Stimulated activated CD8-positive, alpha-beta memory T cell treated with anti-CD3 and anti-CD28 coated beads, Interleukin-7, amount 100 ng/mL, for 1 hour (primary cell): ENCODE measurements at places on chromosomes 13 and 19.
A peak's percentile ranks its signal among the peaks of the same experiment; 100 is the strongest.

GRCh38 chr13:112161521-112162301 is 94.8 kb downstream of the SOX1 start:
- DNase-seq = no peak

GRCh38 chr19:37593996-37594303 is 642 bp downstream of the ZNF571 start:
- DNase-seq = no peak

DNA sequence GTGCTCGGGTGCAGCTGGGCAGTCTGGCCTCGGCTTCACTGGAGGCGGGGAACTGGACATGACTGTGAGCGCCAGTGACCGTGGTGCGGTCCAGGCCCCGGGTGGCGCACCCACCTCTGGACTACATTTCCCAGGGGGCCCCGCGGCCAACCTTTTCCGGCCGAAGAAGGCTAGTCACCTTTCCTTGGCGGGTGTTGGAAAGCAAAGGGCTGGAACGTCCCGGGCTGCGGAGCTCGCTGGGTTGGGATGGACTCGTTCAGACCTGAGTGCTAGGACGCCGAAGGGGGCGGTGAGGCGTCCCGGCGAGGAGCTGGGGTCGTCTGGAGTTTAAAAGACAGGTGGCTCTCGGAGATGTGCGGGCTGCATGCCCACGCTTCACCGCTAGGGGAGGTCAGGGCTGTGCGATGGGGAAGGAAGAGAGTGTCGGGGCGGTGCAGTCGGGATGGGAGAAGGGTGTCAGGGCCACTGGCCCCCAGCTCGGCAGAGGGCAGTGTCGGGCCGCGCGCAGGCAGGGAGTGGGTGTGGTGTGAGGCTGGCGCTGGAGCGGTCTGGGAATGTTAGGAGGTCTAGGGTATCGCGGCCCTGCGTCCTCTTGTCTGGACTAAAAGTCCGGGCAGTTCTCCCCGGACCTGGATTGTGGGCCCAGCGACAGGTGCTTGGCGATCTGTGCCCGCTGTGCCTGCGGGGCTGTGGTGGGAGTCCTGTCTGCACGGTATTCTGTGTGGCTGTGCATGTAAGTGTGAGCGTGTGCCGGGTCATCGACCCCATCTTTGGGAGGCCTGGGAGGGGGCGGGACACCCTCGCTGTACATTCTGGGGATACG is 57.1 kb downstream of the ZNF568 start:
- peak; percentile 36 for DNase-seq

- no peak for DNase-seq
These were observed 1.2 kb downstream of the LONP1 start for GRCh38 chr19:5718579-5719273.

DNA sequence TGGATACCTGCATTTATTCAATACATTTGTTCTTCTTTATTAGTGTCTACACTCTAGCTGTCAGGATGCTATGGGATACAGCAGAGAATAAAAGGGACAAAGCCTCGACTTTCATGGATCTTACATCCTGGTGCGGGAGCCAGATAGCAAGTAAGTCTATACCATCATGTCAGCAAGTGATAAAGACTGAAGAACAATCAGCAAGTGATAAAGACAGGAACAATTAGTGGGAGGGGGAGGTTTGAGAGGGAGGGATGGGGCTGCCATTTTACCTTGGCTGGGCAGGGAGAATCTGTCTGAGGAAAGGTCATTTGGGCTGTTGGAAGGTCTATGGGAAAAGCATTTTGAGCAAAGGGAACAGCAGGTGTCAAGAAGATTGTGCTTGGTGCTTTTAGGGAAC is 2.6 kb upstream of the UBE2S start:
- no peak for DNase-seq

- no peak for DNase-seq
These were observed 184.9 kb downstream of the TM9SF2 start for GRCh38 chr13:99686157-99686572.

DNA sequence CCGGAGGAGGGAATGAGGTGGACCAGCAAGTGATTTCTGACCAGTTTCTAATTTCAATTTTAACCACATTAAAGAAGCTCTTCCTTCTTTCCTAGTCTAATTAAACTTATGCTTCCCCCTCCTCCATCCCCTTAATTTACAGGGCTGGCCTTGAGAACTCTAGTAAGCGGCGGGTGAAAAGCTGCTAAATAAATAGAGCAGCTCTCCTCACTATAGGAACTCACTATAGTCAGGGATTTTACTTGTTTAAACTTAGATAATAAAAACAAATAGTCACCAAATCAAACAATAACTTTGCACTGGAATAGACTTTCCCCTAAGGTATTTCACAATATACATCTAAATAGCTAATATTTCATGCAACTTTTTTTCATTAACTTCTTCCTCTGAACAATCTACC is 1838.2 kb upstream of the PRR20A start:
- no peak for DNase-seq

DNA sequence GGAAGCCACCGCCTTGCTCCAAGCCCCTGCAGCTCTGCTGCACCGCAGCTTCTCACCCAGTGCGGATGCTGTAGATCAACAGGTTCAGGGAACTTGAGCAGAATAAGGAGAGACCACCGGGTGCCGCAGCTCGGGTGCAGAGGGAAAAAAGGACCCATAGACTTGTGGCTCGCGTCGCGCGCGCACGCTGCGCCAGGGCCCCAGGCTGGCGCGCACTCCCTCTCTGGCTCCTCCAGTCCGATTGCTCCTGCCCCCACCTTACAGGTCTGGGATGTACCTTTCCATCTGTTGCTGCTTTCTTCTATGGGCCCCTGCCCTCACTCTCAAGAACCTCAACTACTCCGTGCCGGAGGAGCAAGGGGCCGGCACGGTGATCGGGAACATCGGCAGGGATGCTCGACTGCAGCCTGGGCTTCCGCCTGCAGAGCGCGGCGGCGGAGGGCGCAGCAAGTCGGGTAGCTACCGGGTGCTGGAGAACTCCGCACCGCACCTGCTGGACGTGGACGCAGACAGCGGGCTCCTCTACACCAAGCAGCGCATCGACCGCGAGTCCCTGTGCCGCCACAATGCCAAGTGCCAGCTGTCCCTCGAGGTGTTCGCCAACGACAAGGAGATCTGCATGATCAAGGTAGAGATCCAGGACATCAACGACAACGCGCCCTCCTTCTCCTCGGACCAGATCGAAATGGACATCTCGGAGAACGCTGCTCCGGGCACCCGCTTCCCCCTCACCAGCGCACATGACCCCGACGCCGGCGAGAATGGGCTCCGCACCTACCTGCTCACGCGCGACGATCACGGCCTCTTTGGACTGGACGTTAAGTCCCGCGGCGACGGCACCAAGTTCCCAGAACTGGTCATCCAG is 964 bp downstream of the PCDH17 start:
- DNase-seq = no peak

DNA sequence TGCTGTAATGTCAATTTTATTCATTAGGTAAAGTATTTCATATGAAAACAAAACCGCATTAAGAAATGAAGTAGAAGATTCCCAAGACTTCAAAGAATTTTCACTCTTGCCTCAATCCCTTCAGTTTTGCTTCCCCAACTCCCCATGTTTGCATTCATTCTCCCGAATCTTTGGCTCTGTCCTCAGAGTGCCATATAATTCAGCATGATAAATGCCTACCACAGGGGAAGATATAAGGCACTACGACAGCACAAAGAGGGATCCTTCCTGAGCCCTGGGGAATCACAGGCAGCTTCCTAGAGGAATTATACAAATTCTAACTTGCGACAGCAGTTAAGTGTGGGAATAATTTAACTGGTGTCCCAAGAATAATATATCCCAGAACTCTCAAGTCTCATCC is 68.5 kb downstream of the TSC22D1 start:
- DNase-seq = no peak

DNA sequence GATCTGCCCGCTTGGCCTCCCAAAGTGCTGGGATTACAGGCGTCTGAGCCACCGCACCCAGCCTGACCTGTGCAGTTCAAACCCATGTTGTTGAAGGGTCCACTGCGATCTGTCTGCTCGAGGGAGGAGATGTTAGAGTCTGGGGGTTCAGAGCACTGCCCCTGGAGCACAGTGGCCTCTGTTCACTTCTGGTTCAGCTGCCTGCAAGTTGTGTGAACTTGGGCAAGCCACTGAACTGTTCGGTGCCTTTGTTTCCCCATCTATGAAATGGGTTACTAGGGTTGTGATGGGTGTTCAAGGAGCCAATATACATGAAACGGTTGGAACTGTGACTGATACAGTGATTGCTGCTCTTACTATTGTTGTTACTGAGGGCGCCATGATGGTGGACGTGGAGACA is 1.7 kb downstream of the PLIN5 start:
- no peak for DNase-seq

DNA sequence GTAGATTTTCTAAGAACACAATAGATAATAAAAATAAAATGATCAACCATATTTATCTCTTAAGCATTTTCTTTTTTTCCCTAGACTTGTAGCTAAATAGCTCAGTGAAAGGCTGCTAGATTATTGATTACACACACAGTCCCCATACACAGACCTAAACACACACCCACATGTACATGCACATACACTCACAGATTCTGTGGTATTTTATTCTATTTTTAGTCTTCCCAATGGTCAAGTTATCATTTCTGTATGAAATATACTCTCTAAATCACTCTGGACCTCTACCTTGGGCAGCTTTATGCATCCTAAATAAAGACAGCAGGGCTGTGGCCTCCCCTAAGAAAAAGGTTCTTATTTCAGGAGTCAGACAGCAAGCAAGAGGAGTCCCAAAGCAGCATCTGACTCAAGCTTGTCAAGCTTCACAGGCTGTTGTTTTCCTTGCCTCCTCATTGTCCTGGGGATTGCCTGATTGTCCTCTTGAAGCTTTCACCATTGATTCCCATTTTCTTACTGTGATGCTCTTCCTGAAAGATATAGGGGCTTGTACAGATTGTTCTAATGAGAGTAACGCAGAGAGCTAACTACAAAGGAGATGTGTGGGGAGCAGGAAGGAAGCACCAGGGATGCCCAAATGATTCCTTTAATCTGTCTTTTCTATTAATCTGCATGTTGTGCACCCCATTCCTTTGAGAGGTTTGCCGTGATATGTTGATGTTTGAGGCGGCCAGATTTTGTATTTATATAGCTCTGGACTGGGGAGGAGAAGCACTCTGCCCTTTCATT is 986.5 kb downstream of the PCDH17 start:
- no peak for DNase-seq

DNA sequence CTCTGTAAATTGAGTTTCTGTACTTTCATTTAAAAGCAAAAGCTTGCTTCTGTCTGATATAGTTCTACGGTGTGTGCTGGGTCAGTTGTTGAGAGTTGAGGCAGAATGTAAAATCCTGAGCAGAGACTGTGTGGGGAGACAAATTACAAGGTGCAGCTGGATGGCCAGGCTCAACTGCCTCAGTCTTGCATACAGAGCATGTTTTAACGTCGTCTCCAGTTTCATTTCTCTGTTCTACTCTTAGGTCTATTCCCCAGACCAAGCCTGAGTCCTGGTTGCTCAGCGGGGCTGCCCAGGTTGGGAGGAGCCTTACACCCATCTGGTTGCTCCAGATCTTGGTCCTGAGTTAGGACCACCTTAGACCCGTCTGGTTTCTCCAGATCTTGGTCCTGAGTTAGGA is 54.4 kb upstream of the MEDAG start:
- DNase-seq = no peak

DNA sequence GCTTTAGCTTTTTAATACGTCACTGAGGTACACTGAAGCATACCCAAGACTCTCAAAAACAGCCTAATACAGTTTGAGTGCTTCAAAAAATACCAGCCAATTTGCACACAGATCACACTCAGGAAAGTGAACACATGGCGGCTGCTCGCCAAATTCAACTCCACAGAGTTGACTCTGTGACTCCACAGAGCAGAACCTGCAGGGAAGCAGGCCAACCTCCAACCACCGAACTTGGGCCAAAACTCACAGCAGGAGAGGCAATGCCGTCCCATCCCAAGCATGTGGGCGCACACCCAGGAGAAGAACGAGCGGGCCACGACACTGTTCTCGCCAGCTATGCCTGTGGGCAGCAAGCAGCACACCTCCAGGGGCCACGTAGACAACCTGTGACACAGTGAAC is 21.1 kb downstream of the ELL start:
- no peak for DNase-seq

DNA sequence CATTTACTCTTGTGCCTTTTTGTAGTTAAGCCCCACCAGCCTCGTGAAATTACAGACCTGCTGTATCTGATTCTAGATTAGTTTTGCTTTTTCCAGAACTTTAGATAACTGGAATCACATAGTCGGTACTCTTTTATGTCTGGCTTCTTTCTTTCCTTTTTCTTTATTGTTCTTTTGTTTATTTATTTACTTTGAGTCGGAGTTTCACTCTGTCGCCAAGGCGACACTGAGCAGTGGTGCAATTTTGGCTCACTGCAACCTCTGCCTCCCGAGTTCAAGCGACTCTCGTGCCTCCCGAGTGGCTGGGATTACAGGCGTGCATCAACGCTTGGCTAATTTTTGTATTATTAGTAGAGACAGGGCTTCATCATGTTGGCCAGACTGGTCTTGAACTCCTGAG is 6.0 kb upstream of the NCCRP1 start:
- DNase-seq = no peak

- no peak for DNase-seq
These were observed 13.3 kb upstream of the PRKD2 start for GRCh38 chr19:46730187-46730586.

GRCh38 chr19:2983351-2984214 is 6.2 kb downstream of the TLE6 start:
- DNase-seq = no peak

DNA sequence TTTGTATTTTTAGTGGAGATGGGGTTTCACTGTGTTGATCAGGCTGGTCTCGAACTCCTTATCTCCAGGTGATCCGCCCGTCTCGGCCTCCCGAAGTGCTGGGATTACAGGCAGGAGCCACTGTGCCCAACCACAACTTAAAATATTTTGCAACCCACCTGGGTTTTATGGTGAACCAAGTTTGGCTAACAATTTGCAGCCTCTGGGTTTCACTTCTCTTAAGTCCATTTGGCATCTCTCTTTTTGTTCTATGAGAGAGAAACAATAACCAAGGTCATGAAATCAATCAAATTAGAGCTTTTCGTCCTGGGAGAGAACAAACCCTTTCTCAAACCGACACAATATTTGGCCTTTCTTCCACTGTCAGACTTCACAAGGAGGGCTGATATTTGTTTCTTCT is 5.6 kb upstream of the SMAD9 start:
- no peak for DNase-seq

DNA sequence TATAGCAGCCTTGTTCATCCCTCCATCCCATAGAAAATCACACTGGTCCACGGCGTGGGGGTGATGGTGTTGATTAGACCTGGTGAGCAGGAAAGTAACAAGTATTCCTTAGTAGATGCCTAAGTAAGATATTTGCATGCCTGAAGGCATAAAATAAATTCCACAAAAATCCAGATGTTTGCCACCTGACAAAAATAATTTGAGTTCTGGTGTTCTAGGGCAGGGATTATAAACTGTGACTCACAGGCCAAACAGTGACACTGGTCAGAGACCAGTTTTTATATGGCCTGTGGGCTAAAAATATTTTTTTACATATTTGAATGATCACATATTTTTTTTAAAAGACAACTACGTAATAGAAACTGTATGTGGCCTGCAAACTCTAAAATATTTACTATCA is 310.7 kb downstream of the RFC3 start:
- DNase-seq = no peak
